SW 1271 (cell line): ENCODE measurements at places on chromosomes 12 and 14.
A peak's percentile ranks its signal among the peaks of the same experiment; 100 is the strongest.

GRCh38 chr12:130526813-130527212 is 189.1 kb downstream of the PIWIL1 start:
- no peak for DNase-seq

DNA sequence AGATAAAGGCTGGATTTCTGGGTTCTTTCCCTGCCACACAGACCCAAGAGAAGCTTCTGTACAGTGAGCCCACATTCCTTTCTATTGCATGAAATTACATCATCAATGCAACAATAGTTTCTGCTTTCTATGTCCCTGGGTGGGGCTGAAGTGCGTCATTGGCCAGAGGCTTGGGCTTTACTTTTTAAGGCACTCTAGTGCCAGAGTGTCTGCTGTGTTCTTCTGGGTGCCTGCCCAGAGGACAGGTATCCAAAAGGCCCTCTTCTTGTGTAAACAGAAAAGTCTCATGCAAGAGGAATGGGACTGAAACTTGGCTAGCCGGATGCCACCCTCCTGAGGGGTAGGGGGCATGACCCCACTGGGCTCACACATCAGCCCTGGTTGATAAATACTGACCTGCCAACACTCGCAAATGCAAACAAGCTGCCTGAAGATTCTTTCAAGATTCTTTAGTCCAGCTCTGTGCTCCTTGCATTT is 5.9 kb downstream of the KRT86 start:
- DNase-seq = peak; percentile 91

- no peak for DNase-seq
Observed at GRCh38 chr14:55780156-55780946, 200.3 kb downstream of the KTN1 start.

- DNase-seq = no peak
Observed at GRCh38 chr12:122681814-122682213, 21.3 kb downstream of the HCAR2 start.

DNA sequence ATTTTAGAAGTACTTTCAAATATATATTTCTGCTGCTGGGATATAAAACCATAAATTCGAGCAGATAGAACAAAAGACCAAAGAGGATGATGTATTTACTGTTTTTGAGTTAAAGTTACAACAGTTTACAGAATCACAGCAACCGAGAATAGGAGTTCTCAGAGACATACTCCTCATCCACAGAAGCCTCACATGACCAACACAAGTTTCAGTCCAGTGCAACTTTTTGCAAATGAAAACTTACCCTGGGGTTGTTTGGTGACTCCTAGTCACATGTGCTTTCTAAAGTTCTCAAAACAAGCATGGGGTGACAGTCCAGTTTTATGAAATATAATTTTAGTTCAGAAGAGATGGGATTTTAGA is 117.1 kb downstream of the PRKCH start:
- DNase-seq = no peak

- peak; percentile 74 for DNase-seq
Observed at GRCh38 chr12:111409780-111410430, 4.2 kb downstream of the SH2B3 start.

DNA sequence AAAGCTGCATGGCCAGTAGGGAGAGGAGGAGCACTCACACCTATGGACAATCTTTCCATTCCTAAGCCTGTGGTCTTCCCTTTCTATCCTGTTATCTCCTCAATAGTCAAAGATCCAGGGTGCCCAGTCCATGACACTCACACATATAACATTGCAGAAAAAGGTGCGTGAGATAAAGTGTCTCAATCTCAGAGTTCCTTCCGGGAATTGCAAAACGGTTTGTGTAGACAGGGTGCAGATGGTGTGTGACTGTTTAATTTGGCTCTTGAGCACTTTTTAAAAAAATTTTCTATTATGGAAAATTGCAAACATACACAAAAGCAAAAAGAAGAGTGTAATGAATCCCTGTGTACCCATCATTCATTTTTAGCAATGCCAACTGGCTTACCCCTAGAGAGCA is 1493.6 kb downstream of the AACS start:
- no peak for DNase-seq

DNA sequence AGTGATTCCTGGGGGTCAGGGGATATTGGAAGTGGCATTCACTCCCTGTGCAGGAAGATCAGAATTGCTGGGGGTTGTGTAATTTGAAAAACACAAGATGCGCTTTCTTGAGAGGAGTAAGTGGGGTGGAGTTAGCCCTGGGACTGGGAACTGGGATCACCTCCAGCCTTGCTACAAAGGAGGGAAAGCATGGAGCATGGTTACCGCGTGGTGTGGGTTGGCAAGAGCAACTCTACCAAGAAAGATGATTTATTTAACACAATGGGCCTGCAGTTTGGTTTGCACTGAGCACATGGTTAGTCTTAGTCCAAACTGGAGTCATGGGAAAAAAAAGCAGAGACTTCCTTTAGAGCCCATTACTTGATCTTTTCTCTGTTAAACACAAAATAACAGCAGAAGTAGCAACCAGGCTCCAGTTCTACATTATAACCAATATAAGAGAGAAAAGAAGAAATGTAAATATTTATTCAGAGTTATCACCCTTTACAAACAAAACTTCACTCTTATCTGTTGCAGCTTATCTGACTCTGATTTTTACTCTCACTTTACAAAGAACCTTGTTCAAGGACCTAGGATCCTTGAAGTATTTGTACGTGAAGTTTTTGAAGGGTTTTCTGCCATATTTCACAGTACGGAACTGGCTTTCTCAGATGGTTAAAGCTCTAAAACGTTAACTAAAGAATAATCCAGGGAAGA is 2.1 kb upstream of the NIN start:
- DNase-seq = no peak

- peak; percentile 14 for DNase-seq
Observed at GRCh38 chr14:100341301-100342031, 18.3 kb downstream of the SLC25A47 start.

DNA sequence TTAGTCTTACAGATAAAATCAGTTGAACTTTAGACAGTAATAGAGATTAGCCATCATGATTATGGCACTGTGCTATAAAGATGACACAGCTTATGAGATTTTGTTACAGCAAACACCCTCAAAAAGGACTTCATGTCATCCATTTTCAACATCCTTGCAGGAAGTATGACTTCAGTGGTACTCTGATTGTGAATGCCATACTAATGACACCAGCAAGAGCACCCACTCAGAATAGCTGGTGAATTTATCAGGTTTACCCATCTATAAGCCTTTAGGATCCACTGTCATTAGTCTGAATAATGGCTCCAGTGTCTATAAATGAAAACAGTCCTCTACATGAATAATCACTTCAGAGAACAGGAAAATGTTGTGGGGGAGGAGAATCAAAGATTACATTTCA is 615.2 kb downstream of the RPS29 start:
- DNase-seq = no peak

DNA sequence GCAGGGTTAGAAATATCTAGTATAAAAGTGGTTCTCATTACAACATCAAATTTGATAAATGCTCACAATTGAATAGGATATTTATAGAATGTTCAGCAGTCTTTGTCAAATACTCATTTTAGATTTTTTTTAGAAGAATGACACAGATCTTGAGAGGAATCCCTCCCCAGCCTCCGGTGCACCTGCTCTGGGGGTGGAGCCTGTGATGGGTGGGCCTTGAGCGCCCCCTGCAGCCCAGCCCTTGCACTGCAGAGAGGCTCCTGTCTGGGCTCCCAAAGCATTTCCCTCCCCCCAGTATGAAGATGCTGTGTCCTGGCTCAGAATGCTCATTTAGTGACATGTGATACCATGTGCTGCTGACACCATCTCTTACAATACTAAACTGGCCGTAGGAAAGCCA is 792.3 kb downstream of the TMEM121 start:
- DNase-seq = no peak

GRCh38 chr12:122886851-122887818 is 8.8 kb downstream of the VPS37B start:
- DNase-seq = peak; percentile 75

- no peak for DNase-seq
Observed at GRCh38 chr14:59150990-59151389, 37.5 kb upstream of the DAAM1 start.

DNA sequence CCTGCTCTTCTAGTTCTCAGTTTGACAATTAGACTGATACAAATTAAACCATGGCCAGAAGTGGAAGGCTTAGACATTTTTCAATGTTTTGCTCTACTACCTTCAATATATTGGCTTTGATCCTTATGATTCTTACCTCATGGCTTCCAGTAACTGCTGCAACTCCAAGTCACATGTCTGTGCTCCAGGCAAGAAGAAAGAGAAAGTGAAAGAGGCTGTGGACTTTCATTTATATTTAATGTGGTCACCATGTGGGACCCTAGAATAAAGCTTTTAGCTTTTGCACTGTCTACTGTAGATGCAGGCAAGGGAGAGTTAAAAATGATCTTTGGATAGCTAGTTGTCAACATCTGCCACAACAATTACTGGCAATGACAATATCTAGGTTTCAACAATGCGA is 214.3 kb upstream of the PDE3A start:
- DNase-seq = no peak

DNA sequence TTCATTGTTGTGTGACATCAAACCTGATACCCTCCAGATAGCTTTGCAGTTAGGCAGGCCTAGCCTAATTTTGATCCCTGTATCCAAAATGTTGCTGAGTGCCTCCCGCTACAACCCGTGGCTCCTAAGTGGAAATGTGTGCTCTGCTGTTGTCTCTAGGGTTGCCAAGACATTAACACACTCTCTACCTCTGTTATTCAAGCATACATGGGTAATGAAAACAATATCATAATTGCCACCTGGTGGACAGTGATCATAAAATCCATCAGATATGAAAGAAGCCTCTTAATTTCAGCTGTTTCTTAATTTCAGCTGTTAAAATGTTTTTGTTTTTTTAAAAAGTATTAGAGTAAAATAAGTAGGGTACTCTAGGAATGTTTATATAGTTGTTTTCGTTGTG is 93.5 kb downstream of the PLEKHA5 start:
- no peak for DNase-seq
